PC-3 (cell line): ENCODE measurements at places on chromosomes 3 and 15.

GRCh38 chr15:38540510-38540909, 24.1 kb downstream of the RASGRP1 start:
- DNase-seq = no peak

GRCh38 chr15:40300771-40301170, 7.0 kb downstream of the PLCB2 start:
- DNase-seq = no peak

- no peak for DNase-seq
These were observed 275.9 kb downstream of the FAM43A start for GRCh38 chr3:194961571-194961970.

- DNase-seq = no peak
These were observed 37.4 kb downstream of the ST6GAL1 start for GRCh38 chr3:186967686-186968085.

DNA sequence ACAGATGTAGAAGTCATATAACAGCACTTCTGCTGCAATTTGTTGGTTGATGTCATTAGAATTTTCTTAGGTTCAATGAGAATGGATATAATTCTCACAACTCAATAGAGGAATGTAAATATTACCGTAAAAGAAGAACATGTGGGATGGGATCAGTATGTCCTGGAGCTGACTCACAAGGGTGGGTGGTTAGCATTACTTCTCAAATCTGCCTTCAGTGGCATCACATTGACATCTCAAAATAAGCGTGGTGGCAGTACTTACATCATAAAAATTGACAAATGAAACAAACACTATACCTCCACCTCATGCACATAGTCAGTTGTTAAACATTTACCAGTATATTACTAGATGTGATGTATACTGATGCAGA, 1068.0 kb upstream of the CADM2 start:
- DNase-seq = peak; percentile 44

- no peak for DNase-seq
These were observed 74.0 kb upstream of the ETV5 start for GRCh38 chr3:186182850-186183249.

DNA sequence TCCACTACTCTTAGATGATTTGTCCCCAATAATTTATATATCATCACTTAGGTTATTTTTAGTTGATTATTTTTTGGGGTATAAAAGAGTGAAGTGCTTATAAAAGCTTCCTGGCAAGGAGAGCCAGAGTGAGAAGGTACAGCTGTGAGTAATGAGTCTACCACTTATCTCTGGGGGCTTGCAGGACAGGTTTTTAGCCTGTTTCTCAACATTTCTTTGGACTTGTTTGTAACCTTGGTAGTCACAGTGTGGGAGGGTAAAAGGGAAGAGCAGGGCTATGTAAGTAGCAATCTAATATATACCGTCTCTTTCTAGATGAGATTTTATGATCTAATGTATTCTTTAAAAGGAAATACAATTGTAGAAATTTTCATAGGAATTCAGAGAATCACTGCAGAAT, 321.3 kb upstream of the GOLIM4 start:
- DNase-seq = peak; percentile 95

GRCh38 chr3:149848238-149848637, 35.2 kb downstream of the RNF13 start:
- no peak for DNase-seq

GRCh38 chr3:22685597-22685996, 517.5 kb upstream of the UBE2E2 start:
- peak; percentile 60 for DNase-seq

- DNase-seq = peak; percentile 98
These were observed 852 bp upstream of the BHLHE40 start for GRCh38 chr3:4978204-4978965.

- DNase-seq = peak; percentile 70
These were observed 105.0 kb upstream of the GAP43 start for GRCh38 chr3:115518100-115518852.

GRCh38 chr3:134354612-134355251, 19.5 kb downstream of the AMOTL2 start:
- no peak for DNase-seq

DNA sequence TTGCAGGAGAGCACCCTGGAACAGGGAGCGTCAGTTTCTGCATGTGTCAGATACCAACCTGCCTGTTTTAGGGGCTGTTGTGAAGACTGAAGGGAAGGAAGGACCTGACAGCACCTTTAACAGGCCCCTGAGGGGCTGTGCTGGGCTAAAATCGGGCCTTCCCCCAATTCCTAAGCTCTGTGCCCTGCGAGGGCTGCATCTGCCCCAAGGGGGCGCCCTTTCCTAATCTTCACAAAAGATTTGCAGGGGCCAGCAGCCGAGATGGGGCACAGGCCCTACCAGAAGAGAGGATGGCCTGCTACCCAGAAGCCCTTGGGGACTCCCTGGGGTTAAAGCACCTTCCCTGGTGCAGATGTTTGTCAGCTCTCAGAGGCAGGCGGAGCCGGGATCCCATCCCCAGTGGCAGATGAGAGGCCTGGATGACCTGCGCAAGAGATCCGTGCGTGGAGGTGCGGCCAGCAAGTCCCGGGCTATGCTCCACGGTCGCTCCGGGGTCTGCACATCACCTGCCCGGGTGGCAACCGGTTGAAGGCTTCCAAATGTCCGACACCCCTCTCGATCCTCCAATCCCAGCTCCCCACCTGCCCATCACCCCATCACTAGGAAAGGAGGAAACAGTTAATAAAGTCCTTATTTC, 53.6 kb downstream of the RHCG start:
- DNase-seq = peak; percentile 77

DNA sequence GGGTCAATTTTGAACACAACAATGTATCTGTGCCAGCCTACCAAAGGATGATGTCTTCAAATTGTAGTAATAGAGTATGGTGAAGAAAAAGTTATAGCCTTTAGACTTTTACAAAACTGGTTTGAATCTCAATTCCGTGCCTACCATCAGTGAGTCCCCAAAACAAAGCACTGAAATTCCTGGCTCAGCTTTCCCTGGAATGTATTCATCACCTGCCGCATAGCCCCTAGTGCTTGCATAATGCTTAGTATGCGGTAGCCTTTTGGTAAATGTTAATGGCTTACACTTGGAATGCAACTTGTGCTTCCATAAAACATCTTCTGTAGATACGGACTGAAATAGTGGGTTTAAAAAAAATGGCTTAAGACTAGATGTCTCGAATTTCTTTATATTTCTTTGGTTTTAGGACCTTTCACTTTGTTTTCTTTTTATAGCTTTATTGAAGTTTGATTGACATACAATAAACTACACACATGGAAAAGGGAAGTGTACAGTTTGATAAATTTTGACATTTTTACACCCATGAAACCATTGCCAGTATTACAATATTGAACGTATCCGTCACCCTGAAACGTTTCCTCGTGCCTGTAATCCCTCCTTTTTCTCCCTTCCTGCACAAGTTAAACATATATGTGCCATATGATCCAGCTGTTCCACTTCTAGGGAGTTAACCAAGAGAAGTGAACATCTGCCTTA, 12.1 kb downstream of the SACM1L start:
- no peak for DNase-seq
